ENCODE measurements at places on chromosomes 5 and 9. TPM values are rescaled to one million over a fixed set of nuclear protein-coding genes. Genes with fewer than 3 reads are reported as not detected.

SHISAL2B gene
- not detected for total RNA-seq

STING1 gene
- 58.0 TPM for total RNA-seq

SYK gene
- 2.8 TPM for total RNA-seq

ITGA2 gene
- 50.5 TPM for total RNA-seq

SLC4A9 gene
- 0.06 TPM for total RNA-seq

CRHBP gene
- 0.58 TPM for total RNA-seq

ARHGEF37 gene
- 8.5 TPM for total RNA-seq

HACD4 gene
- 2.8 TPM for total RNA-seq

TEK gene
- total RNA-seq, result 63.0 TPM

HAVCR2 gene
- not detected for total RNA-seq

CCDC112 gene
- total RNA-seq, result 9.4 TPM

INSL4 gene
- not detected for total RNA-seq

PSD2 gene
- not detected for total RNA-seq

AGPAT2 gene
- 50.2 TPM for total RNA-seq

SLC25A2 gene
- not detected for total RNA-seq

SLC45A2 gene
- not detected for total RNA-seq

GDA gene
- 0.05 TPM for total RNA-seq

ADRB2 gene
- 0.70 TPM for total RNA-seq

LCN6 gene
- total RNA-seq, result not detected

FABP6 gene
- total RNA-seq, result not detected

RORB gene
- not detected for total RNA-seq

NR4A3 gene
- total RNA-seq, result 0.12 TPM

FAM221B gene
- total RNA-seq, result not detected

STOM gene
- total RNA-seq, result 118 TPM

TSSK1B gene
- not detected for total RNA-seq

F2RL2 gene
- 30.9 TPM for total RNA-seq

IFNB1 gene
- total RNA-seq, result not detected

C9orf153 gene
- total RNA-seq, result not detected

ACOT12 gene
- total RNA-seq, result not detected
